Thyroid gland (tissue), 4 donors: ENCODE measurements at places on chromosomes 1 and 21. TPM values are rescaled to one million over a fixed set of nuclear protein-coding genes. Genes with fewer than 3 reads are reported as not detected.

The LAX1 gene
- total RNA-seq, result 0.67 TPM

The TRAF3IP3 gene
- 2.8 TPM for total RNA-seq

The FMO3 gene
- total RNA-seq, result 0.39 TPM

The RHEX gene
- total RNA-seq, result 1.7 TPM

The ITLN2 gene
- total RNA-seq, result not detected

The KCNJ9 gene
- total RNA-seq, result not detected

The CD5L gene
- total RNA-seq, result not detected

The ODR4 gene
- total RNA-seq, result 35.4 TPM

The CLCA4 gene
- not detected for total RNA-seq

DNA sequence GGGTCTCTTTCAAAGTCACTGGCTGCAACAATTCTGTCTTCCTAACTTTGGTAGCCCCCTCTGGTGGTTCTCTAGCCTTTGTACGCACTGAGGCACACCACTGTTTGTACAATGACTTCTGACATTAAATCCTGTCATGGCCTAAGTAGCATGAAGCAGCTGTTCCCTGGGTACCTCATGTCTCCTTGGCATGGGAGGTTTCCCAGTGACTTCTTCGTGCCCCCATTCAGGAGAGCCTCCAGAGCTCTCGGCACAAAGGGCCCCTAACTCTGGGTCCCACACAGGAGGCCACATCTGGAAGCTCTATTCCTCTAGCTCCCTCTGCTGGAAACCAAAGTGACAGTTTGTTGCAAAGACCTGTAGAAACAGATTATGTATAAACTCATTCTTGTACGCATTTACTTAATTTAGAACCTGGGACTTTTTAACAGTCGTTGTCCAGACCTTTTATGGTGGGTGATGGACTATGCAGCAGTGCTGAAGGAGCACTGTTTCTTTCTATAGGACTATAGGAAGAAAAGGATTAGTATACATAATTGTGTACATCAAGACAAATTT is 13.4 kb downstream of the SWT1 start:
- H3K4me1 ChIP-seq, result no peaks in the 10 kb centered on the region
- H3K27me3 ChIP-seq, result no peaks in the 10 kb centered on the region
- H3K36me3 ChIP-seq, result peaks cover 8% of the 10 kb centered on the region
- H3K27ac ChIP-seq, result no peak overlapping the region

- H3K27me3 ChIP-seq, result no peaks in the 10 kb centered on the region
- DNase-seq, result no peak
- H3K4me1 ChIP-seq, result no peaks in the 10 kb centered on the region
Measured at GRCh38 chr1:29145739-29146437, 22.2 kb upstream of the TMEM200B start.

DNA sequence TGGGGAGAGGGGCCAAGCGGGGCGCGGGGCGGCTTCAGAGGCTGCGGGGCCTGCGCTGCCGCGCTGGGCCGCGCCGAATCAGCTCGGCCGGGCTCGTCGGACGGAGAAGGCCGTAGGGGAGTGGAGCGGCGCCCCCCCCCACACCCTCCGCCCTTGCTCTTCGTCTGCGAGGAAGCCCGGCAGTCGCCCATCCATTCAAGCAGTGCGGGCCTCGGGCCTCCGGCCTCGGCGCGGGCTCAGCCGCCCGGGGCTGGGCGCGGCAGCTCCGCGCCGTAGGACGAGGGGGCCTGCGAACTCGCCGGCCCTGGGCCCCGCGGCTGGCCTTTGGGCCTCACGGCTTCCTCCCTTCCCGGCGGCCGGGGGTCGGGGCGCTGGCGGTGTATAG is 564 bp downstream of the CTPS1 start:
- DNase-seq, result no peak
- no peak overlapping the region for H3K4me3 ChIP-seq
- peak overlapping the region; percentile 96 for H3K27ac ChIP-seq
- no peaks in the 10 kb centered on the region for H3K27me3 ChIP-seq
- peaks cover 44% of the 10 kb centered on the region for H3K4me1 ChIP-seq

GRCh38 chr1:34113362-34113761 is 51.7 kb downstream of the CSMD2 start:
- no peak for DNase-seq
- H3K4me1 ChIP-seq, result no peaks in the 10 kb centered on the region
- H3K4me3 ChIP-seq, result no peak overlapping the region
- H3K36me3 ChIP-seq, result no peaks in the 10 kb centered on the region

- no peak overlapping the region for H3K27ac ChIP-seq
- no peaks in the 10 kb centered on the region for H3K27me3 ChIP-seq
- peaks cover 7% of the 10 kb centered on the region for H3K4me1 ChIP-seq
- no peak for DNase-seq
- peaks cover 15% of the 10 kb centered on the region for H3K36me3 ChIP-seq
- no peak overlapping the region for H3K4me3 ChIP-seq
Measured at GRCh38 chr1:207078578-207079132, 10.0 kb upstream of the C4BPB start.

- DNase-seq, result no peak
- no peak overlapping the region for H3K4me3 ChIP-seq
- H3K4me1 ChIP-seq, result peaks cover 28% of the 10 kb centered on the region
- H3K27ac ChIP-seq, result no peak overlapping the region
Measured at GRCh38 chr1:167551362-167551761, 2.2 kb downstream of the CREG1 start.
